Mesendoderm (in vitro differentiated cells): ENCODE measurements at places on chromosomes 3 and 15.

DNA sequence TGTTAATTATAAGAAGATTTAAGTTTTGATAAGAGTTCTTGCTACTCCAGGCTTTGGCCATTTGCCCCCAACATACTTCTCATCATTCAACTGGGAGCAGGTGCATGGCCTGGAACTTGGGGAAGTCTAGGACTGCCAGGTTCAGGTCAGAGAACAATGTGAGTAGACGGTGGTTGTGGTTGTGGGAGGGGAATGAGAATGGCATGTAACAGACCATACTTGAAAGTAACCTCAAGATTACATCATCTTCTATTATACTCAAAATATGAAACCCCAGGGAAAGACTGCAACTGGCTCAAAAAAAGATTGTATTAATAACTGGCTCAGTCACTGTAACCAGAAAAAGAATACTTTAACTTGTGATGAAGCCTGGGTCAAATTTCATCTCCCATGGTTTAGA is 364.9 kb upstream of the DPPA4 start:
- DNase-seq, result no peak

GRCh38 chr3:4736284-4736861 is 242.9 kb upstream of the BHLHE40 start:
- no peak for DNase-seq

DNA sequence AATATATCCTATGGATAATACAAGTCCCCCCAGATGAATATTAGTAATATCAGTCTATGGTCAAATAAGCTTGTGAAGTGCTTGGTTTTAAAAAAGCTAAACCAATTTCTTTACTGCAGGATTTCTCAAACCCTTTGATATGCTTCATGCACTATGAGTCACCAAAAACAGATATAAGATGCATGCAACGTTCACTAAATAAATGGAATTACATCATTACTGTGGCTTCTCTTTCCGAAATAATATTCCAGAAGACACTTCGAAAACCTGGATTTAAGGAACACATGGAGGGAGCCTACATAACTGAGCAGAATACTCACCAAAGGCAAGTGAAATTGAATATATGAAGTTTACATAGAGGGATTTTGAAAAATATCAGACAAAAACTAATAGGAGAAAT is 126.3 kb upstream of the ABI3BP start:
- DNase-seq, result no peak

DNA sequence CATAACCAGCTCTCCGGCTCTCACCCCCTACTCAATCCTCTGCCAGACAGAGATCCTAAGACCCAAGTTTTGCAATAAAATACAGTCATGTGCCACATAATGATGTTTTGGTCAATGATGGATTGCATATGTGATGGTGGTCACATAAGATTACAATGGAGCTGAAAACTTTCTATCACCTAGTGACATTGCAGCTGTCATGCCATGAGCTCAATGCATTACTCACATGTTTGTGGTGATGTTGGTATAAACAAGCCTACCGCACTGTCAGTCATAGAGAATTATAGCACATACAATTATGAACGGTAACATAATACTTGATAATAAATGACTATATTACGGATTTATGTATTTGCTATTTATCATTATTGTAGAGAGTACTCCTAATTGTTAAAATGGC is 26.9 kb upstream of the SAMMSON start:
- DNase-seq, result no peak

DNA sequence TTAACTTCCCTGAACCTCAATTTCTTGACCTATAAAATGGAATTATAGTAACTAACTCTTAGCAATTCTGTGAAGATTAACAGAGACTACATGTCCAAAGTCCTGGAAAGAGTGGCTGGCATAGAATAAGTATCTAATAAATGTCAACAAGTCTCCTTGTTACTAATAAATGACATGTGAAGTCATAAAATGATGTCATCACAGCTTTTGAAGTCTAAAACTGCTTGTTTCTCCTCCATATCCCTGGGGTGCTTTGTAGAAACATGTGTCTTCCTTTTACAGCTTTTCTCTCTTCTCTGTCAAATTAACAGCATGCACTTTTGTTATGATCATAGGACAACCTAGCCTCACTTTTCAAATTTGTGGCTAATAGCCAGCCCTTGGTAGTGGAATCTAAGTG is 510.2 kb downstream of the NTRK3 start:
- DNase-seq, result no peak

- no peak for DNase-seq
These were observed 80.1 kb downstream of the CCNL1 start for GRCh38 chr3:157079676-157080369.

- no peak for DNase-seq
These were observed 115.0 kb downstream of the RAP2B start for GRCh38 chr3:153277029-153277428.

- no peak for DNase-seq
These were observed 46.3 kb downstream of the DHX30 start for GRCh38 chr3:47849186-47849698.

- DNase-seq, result peak; percentile 44
These were observed 4.7 kb downstream of the EXOG start for GRCh38 chr3:38500688-38501417.

GRCh38 chr3:188901126-188901525 is 270.6 kb upstream of the TPRG1 start:
- DNase-seq, result no peak

DNA sequence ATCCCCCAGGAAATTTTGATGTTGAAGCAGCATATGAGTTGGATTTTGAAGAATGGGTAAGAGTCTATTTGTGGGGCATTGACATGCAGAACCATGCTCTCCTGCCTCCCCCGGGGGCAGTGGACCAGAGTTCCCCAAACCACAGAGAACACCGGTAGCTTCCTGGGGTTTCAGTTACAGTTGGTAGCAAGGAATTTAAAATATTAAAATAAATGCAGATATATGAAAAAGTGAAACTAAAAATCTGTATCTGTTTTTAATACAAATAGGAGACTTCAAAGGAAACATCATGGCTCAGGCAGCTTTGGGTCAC is 37.4 kb downstream of the SLC9A9 start:
- DNase-seq, result no peak

GRCh38 chr3:186097317-186097662 is 11.6 kb downstream of the ETV5 start:
- DNase-seq, result no peak

GRCh38 chr15:78208887-78209645 is 25.3 kb downstream of the ACSBG1 start:
- no peak for DNase-seq

DNA sequence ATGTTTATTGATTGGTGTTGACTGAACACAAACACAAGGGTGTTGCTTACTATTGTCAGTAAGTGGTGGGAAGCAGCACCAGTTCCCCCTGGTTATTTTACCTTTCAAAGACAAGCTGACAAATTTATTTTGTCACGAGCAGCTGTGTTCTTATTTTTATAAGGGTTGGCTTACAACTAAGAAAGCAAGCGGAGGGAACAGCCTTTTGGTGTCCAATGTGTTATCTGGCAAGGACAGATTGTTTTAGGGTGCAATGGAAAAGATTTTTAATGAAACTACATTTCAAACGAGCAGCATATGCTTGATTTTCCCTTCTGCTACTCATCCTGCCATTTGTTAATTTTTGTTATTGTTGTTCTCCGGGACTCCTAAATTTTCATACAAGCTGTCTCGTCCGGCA is 920.6 kb upstream of the CFAP20DC start:
- DNase-seq, result no peak

DNA sequence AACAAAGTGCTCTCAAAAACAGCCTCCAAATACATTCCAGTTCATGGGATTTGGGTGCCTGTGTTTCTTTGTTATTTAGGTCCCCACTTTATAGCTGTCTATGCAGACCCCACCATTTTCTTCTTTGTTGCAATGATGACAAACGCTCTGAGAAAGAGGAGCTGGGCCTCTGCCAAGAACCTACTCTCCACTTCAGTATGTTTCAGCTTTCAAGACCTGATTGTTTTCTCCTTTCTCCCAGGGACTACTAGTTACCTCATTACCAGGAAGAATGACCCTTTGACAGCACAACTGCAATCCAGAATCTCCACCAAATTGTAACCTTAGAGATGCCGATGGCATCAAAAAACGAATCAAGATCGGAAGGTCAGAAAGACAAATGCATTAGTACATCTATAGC is 236.8 kb downstream of the MEIS2 start:
- DNase-seq, result no peak

- no peak for DNase-seq
These were observed 20.8 kb downstream of the SELENOT start for GRCh38 chr3:150623945-150624344.

DNA sequence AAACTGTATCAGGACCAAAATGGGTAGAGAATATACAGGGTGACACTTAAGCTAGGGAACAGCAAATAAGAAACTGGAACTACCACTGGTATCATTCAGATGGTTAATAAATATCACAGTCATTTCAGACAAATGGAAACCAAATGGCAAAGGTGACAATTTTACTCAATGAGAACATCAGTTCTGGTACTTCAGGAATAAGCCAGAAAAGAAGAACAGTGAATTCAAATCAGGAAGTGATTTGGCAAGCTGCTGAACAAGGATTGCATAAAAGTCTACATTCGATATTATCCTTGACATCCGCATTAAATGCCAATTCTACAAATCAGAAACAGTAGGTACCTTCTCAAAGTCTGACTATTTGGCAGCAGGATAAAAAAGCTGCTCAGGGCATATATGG is 23.5 kb upstream of the STIMATE start:
- no peak for DNase-seq

DNA sequence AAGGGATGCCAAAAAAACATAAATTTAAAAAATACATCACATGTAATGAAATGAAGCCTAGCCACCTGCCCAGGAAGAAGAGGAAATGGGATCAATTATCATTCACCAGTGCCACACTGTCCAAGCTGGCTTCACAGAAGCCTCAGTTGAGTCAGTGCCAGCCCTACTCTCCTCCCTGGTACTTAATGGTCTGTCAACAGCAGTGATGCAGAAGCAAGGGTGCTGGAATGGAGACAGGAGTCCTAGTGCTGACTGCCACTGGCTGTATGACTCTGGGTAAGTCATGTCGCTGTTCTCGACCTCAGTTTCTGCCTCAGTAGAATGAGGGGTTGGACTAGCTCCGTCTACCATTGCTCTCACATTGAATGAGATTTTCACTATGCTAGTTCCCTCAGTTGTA is 78.5 kb upstream of the LARS2 start:
- DNase-seq, result no peak

GRCh38 chr15:63366451-63366850 is 15.2 kb downstream of the CA12 start:
- DNase-seq, result no peak

GRCh38 chr3:4218456-4219226 is 84.5 kb upstream of the SETMAR start:
- no peak for DNase-seq

DNA sequence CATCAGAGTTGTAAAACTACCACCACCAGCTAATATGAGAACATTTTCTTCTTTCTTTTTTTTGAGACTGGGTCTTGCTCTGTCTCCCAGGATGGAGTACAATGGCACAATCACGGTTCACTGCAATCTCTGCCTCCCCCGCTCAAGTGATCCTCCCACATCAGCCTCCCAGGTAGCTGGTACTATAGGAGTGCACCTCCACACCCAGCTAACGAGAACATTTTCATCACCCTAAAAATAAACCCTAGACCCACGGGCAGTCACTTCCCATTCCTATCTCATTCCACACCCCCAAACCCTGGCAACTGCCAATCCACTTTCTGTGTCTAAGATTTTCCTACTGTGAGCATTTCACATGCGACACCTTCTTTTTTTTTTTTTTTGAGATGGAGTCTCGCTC is 130.9 kb downstream of the ATP10A start:
- DNase-seq, result no peak

DNA sequence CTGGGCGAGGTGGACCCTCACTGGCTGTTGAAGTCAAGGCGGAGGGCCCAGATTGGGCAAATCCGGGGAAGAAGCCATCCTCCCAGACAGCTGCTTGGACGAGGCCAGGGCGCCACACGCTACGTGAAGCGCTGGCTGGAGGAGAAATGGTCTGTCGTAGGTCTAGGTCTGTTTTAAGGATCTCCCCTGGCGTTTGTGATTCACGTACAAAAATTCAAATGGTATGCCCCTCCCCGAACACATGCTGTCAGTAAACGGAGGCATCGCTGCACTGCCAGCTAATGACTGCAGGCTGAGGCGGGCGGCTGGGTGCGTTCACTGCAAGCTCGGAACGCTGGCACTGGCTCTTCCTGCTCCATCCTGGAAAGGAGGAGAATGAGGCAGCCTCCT is 69.9 kb downstream of the EPHB3 start:
- DNase-seq, result no peak

DNA sequence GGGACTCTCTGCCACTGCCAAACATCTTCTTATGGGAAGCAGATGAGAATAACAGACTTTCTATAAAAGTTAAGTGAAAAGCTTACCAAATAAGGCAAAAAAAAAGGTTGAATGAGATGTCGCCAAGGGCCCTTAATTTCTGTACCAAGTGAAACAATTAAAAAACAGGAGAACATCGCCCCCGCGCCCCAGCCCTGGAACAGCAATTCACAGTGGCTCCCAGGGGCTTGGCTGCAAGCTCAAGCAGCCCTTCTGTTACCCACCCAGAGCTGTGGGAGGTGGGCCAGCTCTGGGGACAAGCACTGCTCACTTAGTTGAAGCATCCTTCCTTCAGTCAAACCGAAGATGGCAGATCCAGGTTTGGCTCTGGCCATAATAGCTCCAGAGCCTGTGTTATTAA is 208.0 kb downstream of the ERC2 start:
- DNase-seq, result no peak

DNA sequence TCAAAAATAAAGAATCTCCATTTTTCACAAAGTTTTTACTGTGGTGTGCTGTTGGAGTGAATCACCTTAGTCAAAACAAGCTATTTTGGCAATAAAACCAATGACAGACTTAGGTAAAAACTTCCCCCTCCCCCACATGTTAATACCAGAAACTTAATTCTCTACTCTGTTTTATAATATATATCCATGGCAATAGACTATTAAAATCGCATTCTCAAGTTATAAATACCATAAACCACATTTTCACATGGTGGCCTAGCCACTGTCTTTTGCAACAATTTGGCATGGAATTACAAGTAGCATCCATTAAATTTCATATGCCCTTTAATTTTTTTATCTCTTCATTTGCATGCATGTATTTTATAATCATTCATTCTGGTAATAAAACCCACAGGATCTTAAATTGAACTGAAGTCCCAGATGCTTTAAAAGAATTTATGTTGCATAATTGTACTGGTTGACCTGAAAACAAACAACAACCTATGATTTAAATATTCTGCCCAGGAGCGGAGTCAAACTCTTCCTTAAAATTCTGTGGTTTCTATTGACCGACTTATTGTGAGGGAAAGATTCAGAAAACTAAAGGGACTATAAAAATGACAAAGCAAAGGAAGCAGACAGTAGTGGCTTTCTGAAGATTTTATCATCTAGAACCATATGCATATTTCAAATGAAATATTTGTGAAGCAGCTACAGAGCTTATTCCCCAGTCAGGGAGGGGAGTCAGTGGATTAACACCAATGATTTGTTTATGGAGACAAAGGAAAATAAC is 229.0 kb upstream of the TBL1XR1 start:
- DNase-seq, result no peak

- DNase-seq, result no peak
These were observed 267.3 kb upstream of the TBL1XR1 start for GRCh38 chr3:177464392-177465256.

- no peak for DNase-seq
These were observed 1034.4 kb downstream of the TUSC7 start for GRCh38 chr3:117743993-117744392.

- no peak for DNase-seq
These were observed 42.9 kb upstream of the ACTC1 start for GRCh38 chr15:34838282-34838681.
